ENCODE measurements at places on chromosomes 6 and 20.

GRCh38 chr20:50163570-50164317, 10.2 kb upstream of the PEDS1 start:
- DNase-seq, result no peak

GRCh38 chr6:32163559-32164258, 686 bp upstream of the EGFL8 start:
- no peak for DNase-seq

DNA sequence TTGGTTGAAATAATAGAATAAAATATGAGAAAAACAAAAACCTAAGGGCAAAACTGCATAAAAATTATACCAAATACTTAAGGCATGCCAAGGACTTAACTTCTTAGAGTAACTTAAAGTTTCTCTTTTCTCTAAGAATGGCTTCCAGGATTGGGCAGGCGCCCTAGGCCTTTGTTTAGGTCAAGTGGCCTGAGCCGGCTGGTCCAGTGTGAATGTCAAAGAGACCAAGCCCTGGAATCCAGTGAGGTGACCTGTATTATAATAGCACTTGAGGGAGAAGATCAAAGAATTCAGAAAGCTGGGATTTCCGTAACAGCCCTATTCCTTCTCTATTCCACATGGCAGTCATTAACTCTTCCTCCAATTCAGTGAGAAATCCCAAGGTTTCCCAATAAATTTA, 6.6 kb downstream of the METTL24 start:
- no peak for DNase-seq

DNA sequence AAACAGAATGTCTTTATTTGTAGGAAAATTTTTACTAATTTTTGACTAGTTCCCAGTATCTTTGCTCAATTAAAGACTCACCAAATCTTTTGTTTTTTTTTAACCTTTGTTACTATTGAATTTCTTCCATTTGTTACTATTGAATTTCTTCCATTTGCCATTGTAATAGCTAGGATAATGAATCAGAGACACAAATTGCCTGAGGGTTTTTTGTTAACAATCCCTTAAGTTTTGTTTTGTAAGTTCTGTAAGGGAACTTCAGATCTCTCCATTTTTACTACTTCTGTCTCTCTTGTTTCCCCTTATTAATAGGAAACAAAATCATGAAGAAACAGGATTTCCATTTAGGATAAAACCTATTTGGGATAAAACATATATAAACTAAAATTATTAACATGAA, 104.3 kb downstream of the MAP3K4 start:
- DNase-seq, result no peak

DNA sequence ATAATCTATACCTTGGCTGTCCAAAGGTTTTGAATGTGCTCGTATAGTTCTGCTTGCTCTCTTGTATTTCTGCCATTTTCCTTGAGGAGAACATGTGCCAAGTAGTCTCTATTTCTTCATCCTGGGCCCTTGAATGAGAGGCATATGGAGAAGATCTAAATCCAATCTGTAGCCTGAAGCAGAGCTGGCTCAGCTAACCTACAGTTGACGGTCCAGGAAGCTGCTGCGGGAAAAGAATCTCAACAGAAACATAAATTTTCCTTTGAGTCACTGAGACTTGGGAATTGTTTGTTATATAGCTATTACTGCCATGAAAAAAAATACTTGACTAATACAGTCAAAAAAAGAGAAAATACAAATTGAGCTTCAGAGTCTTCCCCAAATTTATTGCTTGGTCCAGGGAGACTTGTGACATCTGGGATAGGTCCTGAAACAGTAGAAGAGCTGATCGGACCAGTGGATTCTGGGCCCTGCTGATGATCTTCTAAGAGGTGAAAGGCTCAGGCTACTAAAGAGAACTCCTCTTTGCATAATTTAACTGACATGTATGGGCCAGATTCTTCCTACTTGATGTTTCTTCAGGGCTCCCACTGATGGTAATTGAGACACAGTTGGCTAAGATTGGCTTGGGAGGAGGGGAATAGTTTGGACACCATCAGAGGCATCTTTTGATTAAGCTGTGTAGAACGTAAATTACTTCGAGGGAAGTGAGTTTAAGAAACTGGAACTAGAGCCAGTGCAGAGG, 29.9 kb upstream of the PLCB4 start:
- no peak for DNase-seq

DNA sequence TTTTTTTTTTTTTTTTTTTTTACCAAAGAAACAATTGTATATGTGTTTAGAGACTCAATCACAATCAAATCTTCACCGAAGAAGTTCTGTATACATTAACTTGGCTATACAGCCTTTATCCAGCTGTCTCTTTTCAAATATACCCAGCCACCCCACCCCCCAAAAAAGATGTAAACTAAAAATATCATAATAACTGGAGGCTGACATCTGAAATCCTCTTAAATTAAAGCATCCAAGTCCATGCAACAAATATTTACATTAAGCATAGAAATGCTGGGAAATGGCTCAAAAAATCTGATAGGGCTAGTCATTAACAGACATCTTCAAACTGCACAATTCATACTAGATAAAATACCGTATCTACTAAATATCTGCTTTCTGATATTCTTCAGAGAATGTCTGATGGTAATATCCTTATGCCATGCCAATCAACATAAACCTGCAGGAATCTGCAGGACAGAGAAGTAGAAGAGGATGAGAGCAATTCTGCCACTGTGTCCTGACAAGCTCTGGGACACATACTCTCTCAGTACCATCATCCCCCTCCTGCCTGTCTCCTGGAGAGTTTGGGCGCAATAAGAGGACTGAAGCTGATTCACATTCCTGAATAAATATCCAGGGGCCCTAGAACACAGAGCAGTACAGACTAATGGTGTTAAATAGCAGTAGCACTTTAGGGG, 152.4 kb downstream of the KIF6 start:
- DNase-seq, result no peak

- DNase-seq, result no peak
Measured at GRCh38 chr6:1587977-1588376, 21.7 kb upstream of the FOXC1 start.

- DNase-seq, result no peak
Measured at GRCh38 chr6:108630050-108630714, 69.5 kb downstream of the FOXO3 start.

DNA sequence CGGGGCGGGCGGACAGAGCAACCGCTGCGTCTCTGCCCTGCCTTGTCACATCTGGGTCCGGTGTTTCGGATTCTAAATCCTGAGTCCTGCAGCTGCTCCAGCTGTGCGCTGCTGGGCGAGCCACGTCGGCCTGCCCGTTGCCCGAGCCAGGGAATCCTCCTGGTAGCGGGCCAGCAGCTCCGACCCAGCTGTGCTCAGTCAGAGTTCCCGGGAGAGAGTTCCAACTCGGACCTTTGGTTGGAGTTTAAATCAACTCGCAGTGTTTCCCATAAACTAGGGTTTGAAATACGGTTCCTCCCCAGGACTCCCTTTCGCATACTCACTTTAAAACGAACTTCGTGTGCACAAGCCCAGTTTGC, 315 bp upstream of the PDE10A start:
- no peak for DNase-seq

GRCh38 chr6:157469378-157469777, 88.4 kb downstream of the ZDHHC14 start:
- no peak for DNase-seq

GRCh38 chr6:17790489-17790888, 83.8 kb upstream of the NUP153 start:
- no peak for DNase-seq

GRCh38 chr6:40359808-40360207, 227.4 kb downstream of the LRFN2 start:
- DNase-seq, result no peak

- DNase-seq, result peak; percentile 83
Measured at GRCh38 chr6:33312361-33313104, 1.3 kb downstream of the TAPBP start.

- no peak for DNase-seq
Measured at GRCh38 chr20:17142666-17143065, 84.2 kb upstream of the PCSK2 start.

GRCh38 chr6:141267420-141267819, 865.3 kb upstream of the GJE1 start:
- DNase-seq, result no peak

DNA sequence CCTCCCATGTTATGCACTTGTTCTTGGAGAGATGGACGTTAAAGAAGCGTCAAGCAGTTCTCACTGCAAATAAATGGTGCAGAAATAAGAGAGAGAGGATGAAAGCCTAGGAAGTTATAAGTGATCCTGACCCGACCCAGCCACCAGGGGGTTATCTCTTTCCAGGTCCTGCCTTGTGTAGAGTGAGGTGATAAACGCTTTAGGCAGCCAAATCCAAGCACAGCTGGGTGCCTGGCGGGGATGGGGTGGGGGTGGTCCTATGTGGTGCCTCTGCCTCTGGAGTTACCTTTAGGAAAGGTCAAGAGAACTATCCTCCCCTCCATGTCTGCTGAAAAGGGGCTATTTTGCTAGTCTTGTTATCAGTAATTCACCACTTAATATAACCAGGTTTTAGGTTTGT, 9.2 kb upstream of the TFAP2A start:
- DNase-seq, result no peak

DNA sequence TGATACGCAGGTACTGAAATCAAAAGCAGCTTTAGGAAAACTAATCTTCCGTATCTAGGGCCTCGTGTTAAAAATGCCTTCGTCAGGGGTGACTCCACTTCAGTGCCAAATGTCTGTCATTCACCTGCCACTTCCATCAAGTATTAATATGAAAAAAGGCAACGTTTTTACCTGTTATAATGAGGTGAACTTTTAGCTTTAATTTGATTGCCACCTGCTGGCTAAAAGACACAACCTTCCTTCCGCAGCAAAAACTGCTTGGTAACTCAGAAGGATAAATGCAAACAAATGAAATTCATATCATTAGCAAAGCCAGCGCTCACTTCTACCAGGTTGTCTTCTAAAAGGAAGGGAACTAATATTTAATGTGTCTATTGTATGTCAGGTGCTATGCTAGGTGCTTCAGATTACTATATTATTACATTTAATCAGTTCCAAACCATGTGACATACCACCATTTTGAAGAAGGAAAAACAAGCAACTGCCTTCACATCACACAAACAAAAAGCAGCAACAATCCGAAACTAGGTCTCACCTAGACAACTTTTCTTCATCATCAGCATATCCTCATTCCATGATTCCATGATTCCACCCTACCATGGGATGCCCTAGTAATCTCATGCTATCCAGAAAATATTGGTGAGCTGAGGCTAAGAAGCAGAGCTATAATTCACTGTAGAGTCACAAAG, 20.6 kb upstream of the ARHGAP18 start:
- DNase-seq, result no peak

DNA sequence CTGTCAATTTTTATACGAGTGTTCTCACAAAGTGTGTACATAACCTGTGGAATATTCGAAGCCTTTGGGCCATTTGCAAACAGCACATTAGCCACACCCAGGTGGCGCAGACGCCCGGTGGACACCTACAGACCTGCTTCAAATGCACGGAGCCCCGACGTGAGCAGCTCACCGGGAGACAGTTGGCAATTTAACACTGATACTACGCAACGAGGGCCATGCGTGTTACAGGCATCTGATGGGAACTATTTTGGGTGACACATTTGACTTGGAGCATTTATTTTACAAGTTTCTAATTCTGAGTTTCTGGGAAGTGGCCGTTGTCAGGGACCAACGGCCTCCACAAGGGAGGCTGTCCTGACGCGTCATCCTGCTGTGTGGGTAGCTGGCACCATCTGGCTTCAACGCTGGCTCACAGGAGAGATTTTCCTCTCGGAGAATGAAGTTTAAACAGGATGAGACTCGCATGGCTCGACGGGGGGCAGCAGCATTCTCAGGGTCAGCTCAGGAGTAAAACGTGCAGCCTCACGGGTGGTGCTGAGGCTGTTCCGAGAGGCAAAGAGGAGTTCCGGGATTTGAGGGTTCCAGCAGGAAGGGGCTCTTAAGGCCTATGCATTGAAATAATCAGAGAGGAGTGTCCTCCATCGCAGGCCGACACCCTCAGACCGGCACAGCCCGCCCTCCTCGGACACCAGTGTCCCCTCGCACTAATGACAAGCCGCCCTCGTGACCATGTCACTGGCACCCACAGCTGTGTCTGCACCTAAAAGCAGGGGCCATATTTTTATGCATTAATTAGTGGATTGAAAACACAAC, 207.4 kb downstream of the DLL1 start:
- DNase-seq, result no peak

DNA sequence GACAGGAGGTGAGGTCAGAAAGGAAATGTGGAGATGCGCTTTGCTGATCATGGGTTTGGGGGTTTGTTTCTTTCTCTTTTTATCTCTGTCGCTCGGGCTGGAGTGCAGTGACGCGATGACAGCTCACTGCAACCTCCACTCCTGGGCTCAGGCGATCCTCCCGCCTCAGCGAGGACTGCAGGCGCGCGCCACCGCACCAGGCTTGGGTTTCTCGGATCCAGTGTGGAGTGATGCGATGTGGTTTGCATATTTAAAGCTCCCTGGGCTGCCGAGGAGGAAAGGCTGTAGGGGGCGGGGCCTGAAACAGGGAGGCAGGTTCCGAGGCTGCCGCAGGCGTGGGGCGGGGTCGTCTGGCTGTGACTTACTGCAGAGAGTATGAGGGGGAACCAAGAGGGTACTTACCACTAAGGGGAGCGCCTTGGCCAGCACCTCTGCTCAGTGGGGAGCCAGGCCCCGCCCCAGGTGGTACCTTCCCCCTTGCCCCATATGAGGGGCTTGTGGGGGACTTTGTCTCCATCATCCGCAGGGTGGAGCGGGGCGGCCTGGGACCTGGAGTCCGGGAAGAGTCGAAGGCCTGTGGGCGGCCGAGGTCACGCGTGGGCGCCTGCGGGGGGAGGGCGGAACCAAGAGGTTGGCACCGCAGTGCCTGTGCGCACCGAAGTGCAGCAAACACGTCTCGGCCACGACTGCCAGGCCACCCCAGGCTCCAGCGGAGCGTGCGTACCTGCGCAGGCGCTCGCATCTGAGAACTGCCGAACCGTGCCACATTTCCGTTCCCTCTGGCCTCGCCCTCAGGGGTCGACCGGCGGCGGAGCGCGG, 12.7 kb upstream of the BAK1 start:
- peak; percentile 42 for DNase-seq

DNA sequence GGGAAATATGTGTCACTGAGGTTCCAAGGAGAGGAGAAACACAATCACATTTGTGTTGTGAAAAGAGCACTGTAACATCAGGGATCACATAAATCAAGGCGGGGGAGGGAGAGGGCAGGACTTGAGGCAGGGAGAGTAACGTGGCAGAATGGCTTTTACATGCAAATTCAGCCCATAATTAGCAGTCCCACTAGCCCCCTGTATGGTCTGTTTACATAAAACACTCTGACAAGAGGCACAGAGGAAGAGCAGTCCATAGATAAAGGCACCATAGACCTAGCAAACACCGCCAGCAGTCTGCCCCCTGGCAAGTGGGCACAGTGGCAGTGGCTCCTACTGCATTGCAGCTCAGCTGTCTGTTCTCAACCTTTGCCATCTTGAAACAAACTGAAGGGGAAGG, 82.7 kb downstream of the LYRM2 start:
- DNase-seq, result no peak

GRCh38 chr6:6740595-6740994, 152.1 kb downstream of the LY86 start:
- DNase-seq, result no peak

GRCh38 chr20:2416541-2417212, 36.0 kb downstream of the TGM6 start:
- no peak for DNase-seq

- no peak for DNase-seq
Measured at GRCh38 chr6:161561908-161562307, 288.0 kb upstream of the AGPAT4 start.

All from T follicular helper cell (primary cell).